ENCODE measurements at places on chromosomes 5 and 9. TPM values are rescaled to one million over a fixed set of nuclear protein-coding genes. Genes with fewer than 3 reads are reported as not detected.

GRCh38 chr5:77853353-77853907 lies 77.3 kb upstream of the TBCA start:
- DNase-seq = no peak

DNA sequence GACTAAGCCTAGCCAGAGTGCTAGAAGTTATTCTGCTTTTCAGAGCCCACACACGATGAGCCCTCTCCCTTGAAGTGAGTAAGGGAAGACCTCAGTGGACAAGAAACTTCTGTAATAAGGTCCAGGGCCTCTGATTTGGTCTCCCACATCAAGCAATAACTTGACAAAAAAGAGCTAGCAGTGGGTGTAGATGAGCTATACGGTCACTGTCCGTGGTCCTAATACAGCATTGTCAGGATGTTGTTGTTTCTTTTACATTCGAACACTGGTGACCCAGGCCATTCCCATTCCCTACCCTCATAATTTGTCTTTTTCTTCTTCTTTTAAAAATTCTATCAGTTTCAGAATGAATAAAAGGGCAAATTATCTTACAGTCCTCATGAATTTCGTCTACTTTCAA lies 5.2 kb downstream of the PCSK1 start:
- no peak for DNase-seq

WDR70 gene
- total RNA-seq = 38.4 TPM

GRCh38 chr9:27503623-27504022 lies 20.5 kb upstream of the IFNK start:
- DNase-seq = no peak

- DNase-seq = no peak
These were observed 36.2 kb upstream of the PRDM12 start for GRCh38 chr9:130627896-130628792.

GRCh38 chr5:172361566-172362238 lies 78.1 kb upstream of the UBTD2 start:
- DNase-seq = no peak

INVS gene
- 6.7 TPM for total RNA-seq

ZFP37 gene
- total RNA-seq = 4.4 TPM

GRCh38 chr5:124436294-124436693 lies 310.1 kb downstream of the ZNF608 start:
- DNase-seq = no peak

- DNase-seq = no peak
These were observed 110.7 kb downstream of the UBE2R2 start for GRCh38 chr9:33927694-33928093.

ANKRD31 gene
- 0.27 TPM for total RNA-seq

DNA sequence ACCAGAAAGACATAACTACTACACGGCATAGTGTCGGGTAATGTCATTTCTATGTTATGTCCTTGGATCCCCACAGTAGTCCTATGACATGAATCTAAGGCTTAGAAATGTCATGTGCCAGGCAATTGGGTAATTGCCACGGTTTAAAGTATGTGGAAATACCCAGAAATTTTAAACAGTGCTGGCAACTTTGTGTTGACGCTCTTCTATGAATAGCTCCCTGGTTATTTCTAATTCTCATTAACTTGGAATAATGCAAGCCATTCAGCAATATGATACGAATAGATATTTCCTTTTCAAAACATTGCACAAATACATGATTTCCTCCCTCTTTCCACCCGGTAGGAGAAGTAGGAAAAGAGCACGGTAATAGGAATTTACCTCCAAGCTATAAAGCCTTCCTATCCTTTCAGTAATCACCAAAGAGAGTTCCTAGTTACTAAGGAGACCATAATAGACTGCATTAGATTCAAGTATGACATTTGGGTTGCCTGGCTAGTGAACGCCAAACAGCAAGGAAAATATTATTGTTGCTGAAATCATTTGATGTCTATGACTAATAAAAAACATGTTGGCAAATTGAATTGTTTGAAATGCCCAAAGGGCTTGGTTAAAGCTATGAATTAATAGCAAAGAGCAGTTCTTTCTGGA lies 168.4 kb downstream of the CCDC192 start:
- DNase-seq = no peak

SV2C gene
- total RNA-seq = 0.24 TPM

ARL10 gene
- total RNA-seq = 6.7 TPM
